Effector CD4-positive, alpha-beta T cell (primary cell): ENCODE measurements at places on chromosomes 11 and 22.

DNA sequence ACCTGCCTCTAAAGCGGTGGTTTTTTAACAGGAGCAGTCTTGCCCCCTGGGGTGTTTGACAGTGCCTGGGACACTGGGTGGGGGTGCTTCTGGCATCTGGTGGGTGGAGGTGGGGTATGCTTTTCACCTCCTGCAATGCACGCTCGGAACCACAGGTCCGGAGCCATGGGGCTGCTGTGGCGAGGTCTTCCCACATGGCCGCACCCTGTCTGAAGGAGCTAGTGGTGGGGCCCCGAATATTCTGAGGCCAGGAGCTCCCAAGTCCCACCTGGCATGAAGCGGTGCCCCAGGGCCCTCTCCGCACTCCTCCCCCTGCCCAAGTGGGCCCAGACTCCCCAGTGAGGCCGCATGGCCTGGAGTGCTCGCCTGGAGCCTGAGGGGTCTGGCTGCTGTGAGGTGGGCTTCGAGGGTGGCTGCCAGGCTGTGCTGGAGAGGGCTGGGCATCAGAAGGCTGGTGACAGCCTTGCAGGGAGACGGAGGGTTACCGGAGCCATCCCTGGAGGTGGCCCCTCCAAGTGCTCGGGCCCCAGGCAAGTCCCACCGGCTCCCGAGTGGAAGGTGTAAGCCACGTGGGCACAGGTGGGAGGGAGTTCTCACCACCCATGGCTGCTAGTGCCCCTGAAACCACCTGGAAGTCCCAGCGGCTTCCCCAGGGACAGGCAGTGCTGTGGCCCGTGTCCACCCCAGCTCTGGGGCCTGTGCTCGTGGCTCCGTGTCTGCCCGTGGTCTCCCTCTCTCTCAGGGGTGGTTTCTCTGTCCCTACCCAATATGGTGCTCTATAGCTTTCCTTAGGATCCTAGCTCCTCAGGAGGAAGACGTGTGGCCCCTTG lies 15.1 kb downstream of the TBX1 start:
- DNase-seq, result no peak

- DNase-seq, result no peak
Observed at GRCh38 chr11:61392981-61393595, 701 bp downstream of the TMEM216 start.

GRCh38 chr11:79413268-79413667 lies 27.6 kb downstream of the TENM4 start:
- no peak for DNase-seq

GRCh38 chr22:43521716-43522115 lies 109.9 kb downstream of the MPPED1 start:
- DNase-seq, result no peak

GRCh38 chr11:70511345-70511744 lies 113.0 kb downstream of the CTTN start:
- DNase-seq, result no peak

DNA sequence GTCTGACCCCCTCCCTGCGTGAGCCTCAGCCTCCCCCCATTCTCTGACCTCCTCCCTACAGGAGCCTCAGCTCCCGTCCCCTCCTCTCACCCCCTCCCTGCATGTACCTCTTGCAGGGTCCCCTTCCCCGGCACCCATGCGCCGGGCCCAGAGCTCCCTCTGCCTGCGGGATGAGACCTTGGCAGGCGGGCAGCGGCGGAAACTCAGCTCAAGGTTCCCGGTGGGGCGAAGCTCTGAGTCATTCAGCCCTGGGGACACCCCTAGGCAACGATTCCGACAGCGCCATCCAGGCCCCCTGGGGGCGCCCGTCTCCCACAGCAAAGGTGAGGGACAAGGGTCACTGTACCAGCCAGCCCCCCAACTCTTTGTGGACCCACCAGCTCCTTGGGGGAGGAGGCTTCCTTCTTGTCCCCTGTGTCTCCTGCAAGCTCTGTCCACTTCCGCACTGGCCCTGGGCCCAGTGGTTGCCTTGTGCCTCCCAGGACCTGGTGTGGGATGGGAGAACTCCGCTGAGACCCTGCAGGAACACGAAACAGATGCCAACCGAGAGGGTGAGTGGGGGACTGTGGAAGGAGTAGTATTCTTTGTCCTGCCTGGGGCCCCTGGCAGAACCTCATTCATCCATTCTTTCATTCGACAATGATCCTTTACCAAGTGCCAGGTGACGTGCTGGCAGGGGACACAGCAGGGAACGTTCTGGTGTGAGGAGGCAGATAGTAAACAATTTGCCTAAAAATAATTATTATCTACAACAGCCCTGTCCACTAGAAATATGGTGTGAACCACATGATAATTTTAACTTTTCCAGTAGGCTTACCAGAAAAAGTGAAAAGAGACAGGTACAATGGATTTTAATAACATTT lies 3.7 kb upstream of the RPS6KA4 start:
- no peak for DNase-seq

GRCh38 chr22:24146194-24146616 lies 35.1 kb upstream of the SUSD2 start:
- DNase-seq, result no peak

DNA sequence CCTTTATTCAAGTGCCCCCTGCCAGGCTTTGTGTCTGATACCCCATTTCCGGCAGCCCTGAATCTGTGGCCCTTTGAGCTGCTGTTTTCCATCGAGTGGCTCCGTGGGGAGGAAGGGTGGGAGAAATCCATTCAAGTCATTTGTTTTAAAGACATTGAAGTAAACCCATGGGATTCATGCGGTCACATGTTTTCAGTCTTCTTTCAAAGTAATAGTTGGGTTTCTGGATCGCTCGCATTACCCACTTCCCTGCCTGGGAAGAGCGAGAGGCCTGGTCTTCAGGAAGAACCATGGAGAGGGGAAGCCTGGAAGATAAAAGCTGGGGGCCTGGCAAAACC lies 14.4 kb downstream of the DAGLA start:
- DNase-seq, result no peak

DNA sequence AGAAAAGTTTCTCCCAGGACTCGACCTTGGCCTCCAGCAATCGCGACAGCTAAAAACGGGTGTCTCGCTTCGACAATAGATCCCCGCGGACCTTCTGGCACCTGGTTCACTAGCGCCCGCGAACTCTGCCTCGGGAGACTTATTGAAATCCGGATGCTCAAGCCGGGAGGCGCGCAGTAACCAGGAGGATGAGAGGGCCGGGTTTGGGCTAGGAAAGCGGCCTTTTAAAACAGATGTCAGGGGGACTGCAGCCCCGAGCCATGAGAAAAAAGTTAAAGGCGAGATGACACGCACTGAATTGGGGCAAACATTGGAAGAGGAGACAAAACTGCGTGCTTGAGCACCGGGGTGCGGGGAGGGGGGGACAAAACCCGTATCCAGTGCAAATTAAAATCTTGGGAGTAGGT lies 637 bp upstream of the ZBTB16 start:
- no peak for DNase-seq

DNA sequence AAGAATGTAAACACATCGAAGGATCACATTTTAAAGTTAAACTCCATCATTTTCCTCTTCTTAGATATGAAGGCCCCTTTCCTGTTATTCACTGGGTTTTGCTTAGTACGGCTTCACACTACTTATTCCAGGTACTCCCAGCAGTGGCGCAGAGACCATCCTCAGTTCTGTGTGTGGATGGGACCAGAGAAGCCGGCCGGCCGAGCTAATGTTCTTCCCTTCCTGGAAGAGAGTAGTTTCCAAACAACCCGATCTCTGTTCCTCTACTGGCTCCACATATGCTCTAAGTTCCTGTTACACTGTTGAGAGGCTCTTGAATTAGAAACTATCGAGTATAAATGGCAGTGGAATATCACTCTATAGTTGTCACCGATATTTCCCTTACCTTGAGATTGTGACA lies 684 bp upstream of the NFRKB start:
- DNase-seq, result no peak

- no peak for DNase-seq
Observed at GRCh38 chr11:3126207-3126865, 38.8 kb downstream of the OSBPL5 start.

- DNase-seq, result no peak
Observed at GRCh38 chr11:1844221-1845094, 5.7 kb downstream of the TNNI2 start.

DNA sequence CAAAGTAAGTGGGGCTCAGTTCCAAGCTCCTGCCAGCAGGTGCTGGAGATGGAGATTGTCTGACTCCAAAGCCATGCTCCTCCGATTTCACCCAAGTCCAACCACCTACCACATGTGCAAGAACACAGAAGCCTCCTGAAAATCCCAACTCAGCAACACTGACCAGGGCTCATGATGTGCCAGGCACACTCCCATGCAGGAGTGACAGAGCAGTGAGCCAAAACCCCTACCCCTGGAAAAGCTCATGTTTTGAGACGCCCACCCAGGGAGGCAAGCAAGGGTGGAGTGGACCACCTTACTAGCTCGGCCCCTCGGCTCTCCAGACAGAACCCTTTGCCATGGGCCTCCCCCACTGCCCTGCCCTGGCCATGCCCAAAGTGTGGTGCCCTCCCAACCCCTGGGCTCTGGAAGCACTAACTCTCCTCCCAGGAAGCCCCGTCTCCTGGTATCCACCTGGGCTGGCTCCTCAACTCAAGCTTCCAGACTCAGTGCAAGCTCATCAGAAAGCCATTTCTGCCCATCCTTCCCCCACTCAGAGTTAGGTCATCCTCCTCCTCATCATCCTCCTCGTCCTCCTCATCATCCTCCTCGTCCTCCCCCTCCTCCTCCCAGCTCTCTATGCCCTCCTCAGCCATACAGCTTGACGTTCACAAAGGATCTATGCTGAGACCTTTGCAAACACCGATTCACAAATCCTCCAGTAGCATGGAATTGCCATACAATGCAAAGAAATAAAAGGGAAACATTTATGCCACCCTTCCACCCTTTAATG lies 154.9 kb downstream of the MPPED1 start:
- no peak for DNase-seq

- DNase-seq, result no peak
Observed at GRCh38 chr11:6273188-6273587, 13.6 kb downstream of the CCKBR start.

- no peak for DNase-seq
Observed at GRCh38 chr11:116680349-116681125, 92.2 kb downstream of the BUD13 start.

DNA sequence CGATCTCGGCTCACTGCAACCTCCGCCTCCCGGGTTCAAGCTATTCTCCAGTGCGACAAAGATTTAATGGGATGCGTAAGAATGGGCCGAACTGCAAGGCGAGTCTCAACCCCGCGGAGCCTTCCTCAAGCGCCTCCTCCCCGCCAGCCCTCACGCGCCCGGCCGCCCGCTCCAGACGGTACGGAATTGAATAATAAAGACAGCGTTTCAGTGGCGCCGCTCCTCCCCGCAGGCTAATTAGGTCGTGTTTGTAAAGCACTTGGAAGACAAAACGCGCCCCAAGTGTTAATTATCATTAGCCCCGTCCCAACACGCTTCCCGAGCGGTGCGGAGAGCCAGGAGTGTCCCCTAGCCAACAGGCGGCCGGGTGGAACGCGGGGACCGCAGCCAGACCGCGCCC lies 192.0 kb downstream of the BUD13 start:
- DNase-seq, result no peak

DNA sequence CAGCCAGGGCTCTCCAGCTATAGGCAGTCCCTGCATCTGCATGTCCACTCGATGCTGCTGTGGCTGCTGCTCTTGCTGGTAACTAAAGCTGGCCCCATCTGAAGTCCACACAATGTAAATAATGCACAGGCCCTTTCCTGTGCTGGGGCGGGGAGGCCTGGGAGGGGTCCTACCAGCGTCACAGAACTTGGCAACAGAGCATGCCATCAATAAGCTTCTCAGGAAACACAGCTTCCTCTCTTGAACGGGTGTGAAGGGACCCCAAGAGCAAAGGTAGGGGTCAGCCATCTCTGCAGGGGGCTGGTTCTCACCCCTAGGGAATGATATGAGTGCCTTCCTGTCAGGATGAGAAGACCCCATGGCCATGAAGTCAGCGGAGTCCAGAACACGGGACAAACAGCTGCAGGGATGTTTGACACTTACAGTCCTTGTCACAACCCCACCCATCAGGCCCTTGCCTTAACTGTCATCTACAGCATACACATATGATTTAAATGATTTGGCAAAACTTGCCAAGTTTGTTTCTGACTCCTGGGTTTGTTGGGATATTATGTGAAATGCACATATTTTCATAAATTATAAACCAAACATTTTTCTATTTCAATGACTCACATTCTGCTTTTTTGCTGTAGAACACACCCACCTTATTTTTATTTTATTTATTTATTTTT lies 39.1 kb upstream of the LYVE1 start:
- DNase-seq, result no peak

GRCh38 chr11:15716550-15716949 lies 601.8 kb downstream of the INSC start:
- DNase-seq, result no peak

- no peak for DNase-seq
Observed at GRCh38 chr11:109641549-109641948, 219.6 kb downstream of the C11orf87 start.

- DNase-seq, result no peak
Observed at GRCh38 chr22:36986242-36986821, 32.9 kb downstream of the TST start.

- DNase-seq, result no peak
Observed at GRCh38 chr11:128559496-128560103, 27.8 kb downstream of the ETS1 start.

GRCh38 chr11:69159150-69159852 lies 3.6 kb downstream of the SMIM38 start:
- DNase-seq, result no peak

DNA sequence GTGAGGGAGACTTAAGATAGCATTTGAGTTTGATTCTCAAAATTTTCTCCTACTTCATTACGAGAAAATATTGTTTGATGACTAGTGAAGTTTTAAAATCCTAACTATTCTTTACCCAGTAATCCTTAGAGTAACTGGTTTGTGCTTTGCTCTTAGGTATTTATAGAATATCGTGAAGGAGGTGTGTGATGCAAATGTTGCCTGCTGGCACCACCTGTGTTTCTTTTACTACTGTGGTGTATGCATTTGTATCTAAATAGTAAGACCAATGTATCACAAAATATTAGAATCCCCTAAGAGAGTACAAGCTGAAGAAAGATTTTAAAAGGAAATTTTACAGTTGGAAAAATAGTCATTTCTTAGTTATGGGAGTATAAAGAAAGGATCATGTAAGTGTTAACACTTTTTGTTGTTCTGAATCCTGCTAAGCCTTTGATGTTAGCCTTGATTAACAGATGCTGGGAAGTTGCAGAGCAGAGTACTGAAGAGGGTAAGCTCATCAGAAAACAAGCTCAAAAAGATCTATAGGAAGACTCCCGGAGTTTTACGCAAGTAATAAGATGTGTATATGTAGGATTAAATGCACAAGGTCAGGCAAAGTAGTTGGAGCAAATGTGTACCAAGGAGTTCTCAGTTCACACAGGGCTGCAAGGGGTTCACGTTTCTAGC lies 102.2 kb upstream of the SLC6A5 start:
- no peak for DNase-seq

DNA sequence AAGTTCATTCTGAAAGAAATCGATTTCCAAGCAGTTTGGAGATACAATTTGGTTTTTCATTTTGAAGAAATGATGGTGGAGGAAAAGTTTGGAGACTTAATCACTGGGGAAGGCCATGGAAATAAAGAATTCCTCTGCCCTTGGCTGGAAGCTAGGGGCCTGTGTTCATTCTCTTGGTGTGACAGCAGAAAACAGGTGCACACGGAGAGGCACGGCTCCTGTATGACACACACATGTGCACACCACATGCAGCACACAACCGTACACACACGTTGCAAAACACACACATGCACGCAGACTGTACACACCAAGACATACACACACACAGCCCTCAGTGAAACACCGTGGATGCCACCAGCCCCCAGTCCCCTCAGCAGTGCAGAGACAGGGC lies 64.2 kb downstream of the CYTH4 start:
- no peak for DNase-seq
